ENCODE measurements at places on chromosomes 3 and 15. TPM values are rescaled to one million over a fixed set of nuclear protein-coding genes. Genes with fewer than 3 reads are reported as not detected.

DNA sequence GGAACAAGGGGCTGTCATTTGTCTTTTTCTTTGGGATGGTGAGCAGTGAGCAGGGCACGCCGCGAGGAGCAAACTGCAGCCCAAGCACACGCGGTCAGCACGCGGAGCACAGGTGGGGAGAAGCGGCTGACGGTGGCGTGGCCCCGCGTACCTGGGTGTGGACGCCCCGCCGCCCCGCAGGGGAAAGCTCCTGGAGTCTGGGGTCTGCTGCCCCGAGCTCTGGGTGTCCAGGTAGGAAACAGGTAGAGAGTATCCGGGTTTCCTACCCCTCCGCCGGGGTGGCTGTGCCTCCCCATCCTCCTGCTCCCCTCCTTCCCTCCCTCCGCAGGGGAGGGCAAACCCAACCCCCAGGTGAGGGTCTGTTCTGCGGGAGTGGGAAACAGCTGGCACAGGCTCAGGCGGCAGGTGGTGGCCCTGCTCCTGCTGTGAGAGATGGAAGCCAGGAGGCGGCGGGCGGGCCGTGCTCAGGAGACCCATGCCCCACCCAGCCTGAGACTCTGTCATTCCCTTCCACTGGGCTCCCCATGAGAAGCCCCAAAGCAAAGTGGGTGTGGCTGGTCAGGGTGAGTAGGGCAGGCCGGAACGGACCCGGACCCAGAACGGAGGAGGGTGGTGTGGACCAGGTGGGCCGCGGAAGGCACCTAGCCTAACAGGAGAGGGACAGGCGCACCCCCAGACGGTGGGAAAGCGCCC is 56.9 kb upstream of the CGNL1 start:
- no peak for DNase-seq

DNA sequence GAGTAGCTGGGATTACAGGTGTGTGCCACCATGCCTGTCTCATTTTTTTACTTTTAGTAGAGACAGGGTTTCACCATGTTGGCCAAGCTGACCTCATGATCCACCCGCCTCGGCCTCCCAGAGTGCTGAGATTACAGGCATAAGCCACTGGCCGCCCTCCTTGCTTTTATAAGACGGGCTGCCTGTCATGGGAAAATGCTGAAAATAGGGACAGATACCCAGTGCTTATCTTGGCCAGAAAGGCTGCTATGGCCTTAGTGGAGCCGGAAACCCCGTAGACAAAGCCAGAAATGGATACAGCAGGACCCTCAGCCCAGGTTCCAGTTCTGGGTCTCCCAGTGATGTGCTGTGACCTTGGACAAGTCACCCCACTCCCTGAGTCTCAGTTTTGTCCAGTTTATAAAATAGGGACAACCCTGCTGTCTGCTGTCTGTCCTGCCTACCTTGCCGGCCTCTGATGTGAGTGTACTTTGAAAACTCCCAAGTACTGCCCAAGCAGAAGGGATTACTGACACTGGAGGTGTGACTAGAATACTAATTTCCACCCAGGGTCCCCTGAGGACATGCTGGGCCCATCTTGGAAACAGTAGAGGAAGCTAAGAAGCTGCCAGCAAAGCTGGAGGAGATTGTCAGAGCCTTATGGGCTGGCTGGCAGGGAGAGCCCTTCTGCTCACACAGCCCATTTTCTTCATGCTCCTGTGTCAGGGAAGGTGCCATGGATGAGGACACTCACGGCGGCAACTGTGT is 59.6 kb downstream of the BDH1 start:
- no peak for DNase-seq

DNA sequence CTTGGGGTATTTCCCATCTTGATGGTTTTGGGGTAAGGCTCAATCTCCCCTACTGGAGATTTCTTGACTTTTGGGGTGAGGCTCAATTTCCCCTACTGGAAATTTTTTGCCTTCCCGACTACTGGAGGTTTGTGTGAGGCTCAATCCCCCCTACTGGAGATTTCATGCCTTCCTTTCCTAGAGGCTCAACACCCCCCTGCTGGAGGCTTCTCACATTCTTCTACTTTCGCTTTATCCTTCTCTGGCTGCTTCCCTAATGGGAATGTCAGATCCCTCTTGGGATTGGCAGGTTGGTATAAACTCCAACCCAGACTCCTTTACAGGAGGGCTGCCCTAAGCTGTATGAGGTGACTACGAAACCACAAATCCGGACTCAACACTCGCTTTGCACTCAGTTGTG is 49.2 kb downstream of the KATNBL1 start:
- DNase-seq, result no peak

DNA sequence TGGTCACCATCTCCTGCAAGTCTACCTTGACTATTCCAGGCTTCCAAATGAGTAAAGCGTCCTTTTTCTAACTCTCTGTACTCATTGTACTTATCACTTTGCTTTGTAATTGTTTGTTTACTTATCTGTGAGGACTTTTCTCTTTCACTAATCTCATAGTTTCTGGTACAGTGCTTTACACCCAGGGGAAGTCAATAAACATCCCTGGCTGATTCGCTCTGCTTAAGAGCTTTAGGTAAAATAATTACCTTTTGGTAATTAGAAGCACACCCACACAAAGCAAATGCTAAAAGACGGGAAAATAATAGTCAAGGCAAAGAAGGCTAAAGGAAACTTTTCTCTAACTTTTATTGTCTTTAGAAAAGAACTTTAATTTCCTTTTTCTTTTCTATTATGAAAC is 466.9 kb upstream of the ROBO1 start:
- no peak for DNase-seq

Gene IP6K2
- total RNA-seq, result 92.7 TPM
